Osteocyte (in vitro differentiated cells): ENCODE measurements at places on chromosomes 3 and 15.

DNA sequence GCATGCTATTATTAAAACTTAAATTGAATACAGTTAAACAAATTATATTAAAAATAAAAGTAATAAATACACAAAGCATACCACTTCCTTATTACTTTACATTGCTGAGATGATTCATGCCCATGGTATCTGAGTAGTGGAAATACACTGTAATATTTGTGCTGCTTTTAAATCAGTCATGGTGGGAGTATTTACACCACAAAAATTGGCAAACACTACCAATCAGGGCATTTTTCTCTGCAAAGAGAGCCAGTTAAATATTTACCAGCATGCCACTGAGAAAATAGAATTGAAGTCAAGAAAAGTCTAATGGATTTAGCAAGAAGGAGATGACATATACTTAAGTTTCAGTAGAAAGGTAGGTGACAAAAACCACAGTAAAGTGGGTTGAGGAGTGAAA is 19.6 kb downstream of the PPARG start:
- no peak for DNase-seq

GRCh38 chr3:179932674-179933073 is 104.1 kb downstream of the PEX5L start:
- no peak for DNase-seq

DNA sequence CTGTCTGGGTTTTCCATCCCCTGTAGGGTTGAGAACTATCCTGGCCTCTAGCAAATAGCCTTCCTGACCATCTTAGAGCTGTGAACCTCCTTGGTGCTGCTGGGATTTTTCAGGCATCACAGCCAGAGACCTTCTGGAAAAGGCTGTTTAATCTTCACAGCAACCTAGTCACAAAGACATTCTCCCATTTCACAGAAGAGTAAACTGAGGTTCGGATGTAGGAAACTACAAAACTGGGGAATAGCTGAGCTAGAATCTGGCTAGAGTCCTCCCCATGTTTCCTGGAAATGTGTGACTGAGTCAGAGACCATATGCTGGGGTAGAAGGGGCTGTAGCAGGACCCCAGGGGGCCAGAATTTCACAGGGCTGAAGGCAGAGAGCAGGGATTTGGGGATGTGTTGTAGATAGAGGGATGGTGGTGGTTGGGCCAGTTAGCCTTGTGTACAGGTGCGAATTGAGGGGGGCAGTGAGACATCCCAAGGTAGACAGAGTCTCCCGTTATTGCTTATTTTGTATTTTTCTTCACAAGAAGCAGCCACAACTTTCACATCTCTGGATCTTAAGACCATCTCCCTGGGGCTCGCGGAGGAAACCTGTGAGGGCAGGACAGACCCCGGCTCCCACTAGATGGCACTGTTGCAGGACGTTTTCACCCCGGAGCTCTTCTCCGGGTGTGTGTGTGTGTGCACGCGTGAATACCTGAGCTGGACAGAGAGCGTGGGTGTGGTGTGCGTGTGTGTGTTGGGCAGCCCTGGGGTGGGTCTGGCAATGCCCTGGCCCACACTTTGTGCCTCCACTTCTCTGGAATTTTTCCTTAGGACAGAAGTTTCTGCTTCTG is 66.9 kb upstream of the PRR23C start:
- DNase-seq = peak; percentile 87

- DNase-seq = no peak
These were observed 22.7 kb upstream of the CHD2 start for GRCh38 chr15:92877416-92877815.

DNA sequence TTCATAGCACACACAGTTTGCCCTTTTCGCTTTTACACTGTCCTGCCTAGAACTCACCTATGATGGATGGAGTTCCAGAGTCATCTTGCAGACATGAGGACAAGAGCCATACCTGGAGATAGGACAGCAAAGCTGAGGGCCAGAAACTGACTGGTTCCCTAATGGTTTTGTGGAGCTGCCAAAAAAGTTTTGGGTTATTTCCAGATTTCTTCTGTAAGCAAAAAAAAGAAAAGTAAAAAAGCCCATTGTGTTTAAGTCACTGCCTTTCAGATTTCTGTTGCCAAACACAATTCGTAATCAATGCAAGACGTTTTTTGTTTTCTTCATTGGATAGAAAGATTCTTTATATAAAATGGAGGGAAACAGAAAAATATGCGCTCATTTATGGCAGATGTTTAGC is 42.4 kb upstream of the KY start:
- no peak for DNase-seq

- DNase-seq = no peak
These were observed 98.8 kb downstream of the XXYLT1 start for GRCh38 chr3:195172039-195172684.
